ENCODE measurements at places on chromosomes 2 and 18.

DNA sequence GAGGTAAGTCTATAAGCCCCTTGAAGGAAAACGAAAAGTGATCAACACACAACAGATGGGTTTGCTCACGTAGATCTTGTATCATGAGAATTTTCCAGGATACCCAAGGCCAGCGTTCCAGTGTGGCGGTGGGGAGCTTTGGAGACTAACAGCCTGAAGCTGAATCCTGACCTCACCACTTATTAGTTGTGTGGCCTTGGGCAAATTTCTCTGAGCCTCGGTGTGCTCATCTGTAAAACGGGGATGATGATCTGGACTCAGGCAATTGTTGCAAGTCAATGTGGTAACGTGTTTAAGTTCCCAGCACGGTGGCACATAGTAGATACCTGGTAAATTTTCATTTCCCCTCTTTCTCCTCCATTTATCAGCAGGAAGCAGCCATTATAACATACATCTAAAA is 68.3 kb downstream of the VWA3B start:
- no peak for DNase-seq

GRCh38 chr2:67393237-67393636 is 3.9 kb upstream of the ETAA1 start:
- DNase-seq, result no peak

GRCh38 chr2:120224256-120224655 is 1.1 kb upstream of the TMEM185B start:
- DNase-seq, result no peak

DNA sequence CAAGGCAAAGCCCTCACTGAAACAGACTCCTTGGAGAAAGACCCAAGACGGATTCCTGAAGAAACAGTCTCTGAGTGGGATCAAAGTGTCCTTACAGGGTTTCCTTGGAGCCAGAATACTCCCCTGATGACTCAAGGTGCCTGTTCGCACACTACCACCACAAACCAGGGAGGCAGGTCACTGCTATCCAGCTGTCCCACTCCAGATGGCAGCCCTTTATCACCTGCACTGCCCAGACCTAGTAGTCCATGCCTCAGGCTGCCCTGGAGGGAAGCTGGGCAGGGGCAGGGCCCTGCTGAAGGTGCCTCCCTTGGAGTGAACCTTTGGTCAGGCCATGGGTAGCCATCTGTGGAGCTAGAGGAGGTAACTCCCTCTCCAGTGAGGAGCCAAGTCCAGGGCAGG is 34.1 kb downstream of the TRABD2A start:
- DNase-seq, result peak; percentile 45

- DNase-seq, result no peak
Measured at GRCh38 chr2:68879296-68879695, 8.1 kb upstream of the BMP10 start.

DNA sequence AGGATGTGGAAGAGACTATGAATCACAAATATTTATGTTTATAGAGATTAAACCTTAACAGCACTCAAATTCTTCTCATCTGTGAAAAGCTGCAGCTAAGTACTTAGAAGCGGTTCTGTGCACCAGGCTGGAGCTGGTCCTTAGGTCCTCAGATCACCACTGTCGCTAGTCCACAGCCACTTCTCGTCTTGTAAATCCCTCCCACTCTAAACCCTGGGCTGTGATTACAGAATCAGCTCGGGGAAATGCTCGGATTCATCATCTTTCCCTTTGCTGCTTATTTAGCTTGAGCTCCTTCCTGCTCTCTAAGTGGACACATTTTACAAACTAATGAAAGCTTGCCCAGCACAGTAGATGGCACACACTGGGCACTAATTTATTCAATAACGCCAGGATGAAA is 61.7 kb downstream of the RNF152 start:
- DNase-seq, result no peak
